Spinal cord (tissue), 10 donors: ENCODE measurements at places on chromosomes 2 and 18. TPM values are rescaled to one million over a fixed set of nuclear protein-coding genes. Genes with fewer than 3 reads are reported as not detected.
A peak's percentile ranks its signal among the peaks of the same experiment; 100 is the strongest.

- no peak for DNase-seq
These were observed 68.7 kb downstream of the MTHFD2 start for GRCh38 chr2:74267068-74267467.

- DNase-seq, result no peak
These were observed 28.2 kb downstream of the SIX2 start for GRCh38 chr2:44980751-44981713.

GRCh38 chr2:238383743-238384380, 42.9 kb upstream of the ASB1 start:
- no peak for DNase-seq

- DNase-seq, result no peak
These were observed 66.8 kb downstream of the UXS1 start for GRCh38 chr2:106127282-106127771.

GRCh38 chr2:215527736-215528135, 91.9 kb upstream of the FN1 start:
- no peak for DNase-seq

- DNase-seq, result no peak
These were observed 132.1 kb upstream of the HAAO start for GRCh38 chr2:42924418-42924886.

GRCh38 chr2:54956111-54956627, 94.1 kb downstream of the RTN4 start:
- DNase-seq, result no peak

DNA sequence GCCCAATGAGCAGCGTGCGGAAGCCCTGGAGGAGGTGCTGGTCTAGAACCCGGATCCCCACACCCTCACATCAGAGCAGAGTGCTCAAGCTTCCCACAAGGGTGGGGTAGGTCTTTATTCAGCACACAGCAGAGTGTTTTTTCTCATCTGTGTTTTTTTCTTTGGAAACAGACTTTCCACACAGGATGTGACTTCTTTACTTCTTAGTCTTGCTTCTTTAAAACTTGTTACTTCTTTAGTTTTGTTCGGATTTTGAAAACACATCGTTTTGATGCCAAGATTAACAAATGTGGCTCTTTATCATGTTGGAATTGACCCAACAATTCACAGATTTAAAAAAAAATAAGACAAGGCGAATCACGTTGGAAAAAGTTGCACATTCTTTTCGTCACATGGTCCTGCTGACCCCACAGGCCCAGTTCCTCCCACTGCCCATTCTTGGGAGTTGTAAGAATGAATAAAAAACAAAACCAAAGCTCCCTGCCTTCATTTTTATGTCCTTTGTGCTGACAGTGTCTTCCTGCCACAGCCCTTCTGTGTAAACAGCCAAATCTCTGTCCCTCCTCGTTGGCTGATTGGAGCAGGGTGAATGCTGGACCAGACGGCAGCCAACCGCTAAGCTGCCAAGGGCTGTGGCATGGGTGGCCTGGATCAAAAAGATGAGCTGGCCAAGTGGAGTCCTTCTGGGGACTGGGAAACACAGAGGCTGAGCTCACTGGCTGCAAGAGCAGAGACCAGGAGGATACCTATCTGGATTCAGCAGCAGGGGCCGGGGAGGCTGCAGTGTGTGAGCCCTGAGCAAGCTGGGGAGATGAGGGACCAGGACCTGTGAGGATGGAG, 81.6 kb downstream of the TWIST2 start:
- no peak for DNase-seq

- DNase-seq, result no peak
These were observed 245.5 kb upstream of the KCNJ3 start for GRCh38 chr2:154452906-154453493.

DNA sequence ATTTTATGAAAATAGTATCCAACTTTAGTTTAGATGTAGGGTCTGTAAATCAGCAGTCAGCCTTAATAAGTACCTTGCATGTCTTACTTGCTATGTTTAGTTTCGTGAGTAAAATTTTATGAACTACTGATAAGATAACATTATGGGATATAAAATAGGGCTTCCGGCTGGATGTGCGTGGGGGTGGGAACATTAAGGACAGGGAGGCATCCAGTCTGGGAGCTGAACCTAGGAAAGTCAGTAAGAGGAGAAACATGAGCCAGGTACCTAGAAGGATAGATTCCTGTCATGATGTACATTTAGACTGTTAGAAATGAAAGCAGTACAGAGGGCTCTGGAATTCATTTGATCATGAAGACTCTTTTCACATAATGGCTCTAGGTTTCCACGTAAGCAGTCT, 12.7 kb upstream of the KCNJ13 start:
- no peak for DNase-seq

DNA sequence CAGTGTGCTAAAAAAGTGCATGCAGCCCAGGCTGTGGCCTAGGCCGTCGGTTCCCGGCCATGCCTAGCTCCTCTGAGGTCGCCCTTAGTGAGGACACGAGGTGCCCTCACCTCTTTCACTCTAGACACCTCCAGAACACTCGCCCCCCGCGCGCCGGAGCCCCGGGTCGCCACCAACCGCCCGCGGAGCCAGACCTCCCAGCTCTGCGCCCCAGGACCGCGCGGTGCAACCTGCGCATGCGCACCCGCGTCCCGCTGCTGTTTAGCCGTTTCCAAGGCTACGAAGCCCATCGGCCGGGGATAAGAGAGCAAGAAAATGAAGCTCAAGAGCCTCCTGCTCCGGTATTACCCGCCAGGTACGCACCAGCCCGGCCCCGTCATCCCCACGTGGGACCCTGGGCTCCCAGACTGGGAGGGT, at the start of gene DAW1:
Gene DAW1 (plus strand): TSS at position 257 of the 417 bp plus-strand sequence. CDS start 59 bp downstream, at position 316.
- DNase-seq, result peak; percentile 96

- DNase-seq, result no peak
These were observed 31.7 kb downstream of the NGEF start for GRCh38 chr2:232981356-232981755.

- DNase-seq, result no peak
These were observed 260.9 kb upstream of the ATP5MC3 start for GRCh38 chr2:175442441-175442840.

DNA sequence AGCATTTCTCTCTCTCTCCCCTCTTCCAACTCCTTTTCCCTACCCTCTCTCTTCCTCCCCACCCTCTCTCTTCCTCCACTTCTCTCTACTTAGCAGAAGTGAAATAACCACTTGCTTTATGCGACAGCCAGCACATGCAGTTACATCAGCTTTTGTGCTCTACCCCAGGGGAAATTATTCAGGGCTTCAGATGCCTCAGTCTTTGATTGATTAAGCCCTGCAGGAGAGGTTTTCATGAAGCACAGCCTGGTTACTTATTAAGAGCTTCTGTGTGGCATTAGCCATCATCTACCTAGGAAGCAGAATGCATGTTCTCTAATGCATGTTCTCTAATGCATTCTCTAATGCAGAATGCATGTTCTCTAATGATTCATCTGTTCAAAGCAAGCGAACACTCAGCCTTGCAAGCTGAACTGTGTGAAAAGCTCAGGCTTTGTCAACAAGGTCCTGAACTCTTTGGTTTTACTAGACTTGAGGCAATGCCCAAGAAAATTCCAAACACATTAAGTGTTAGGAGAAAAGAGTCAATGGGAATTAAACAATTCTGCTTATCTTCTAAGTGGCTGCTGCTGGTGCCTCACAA, 56.1 kb downstream of the LHCGR start:
- no peak for DNase-seq

DNA sequence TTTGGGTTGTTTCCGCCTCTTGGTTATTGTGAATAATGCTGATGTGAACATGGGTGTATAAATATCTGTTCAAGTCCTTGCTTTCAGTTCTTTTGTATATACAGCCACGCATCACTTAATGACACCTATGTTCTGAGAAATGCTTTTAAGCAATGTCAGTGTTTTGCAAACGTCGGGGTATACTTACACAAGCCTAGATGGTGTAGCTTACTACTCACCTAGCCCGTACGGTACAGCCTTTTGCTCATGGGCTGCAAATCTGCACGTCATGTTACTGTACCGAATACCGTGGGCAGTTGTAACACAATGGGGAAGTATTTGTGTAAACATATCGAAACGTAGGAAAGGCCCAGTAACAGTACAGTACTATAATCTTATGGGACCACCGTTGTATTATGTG, 12.4 kb downstream of the RALB start:
- no peak for DNase-seq

- DNase-seq, result no peak
These were observed 52.9 kb downstream of the CRACDL start for GRCh38 chr2:98882971-98883779.

KCNE4 gene
- total RNA-seq, result 23.8 TPM

MC4R gene
- total RNA-seq, result 1.3 TPM

DARS1 gene
- 93.7 TPM for total RNA-seq

B3GNT7 gene
- total RNA-seq, result 5.9 TPM

TIMM21 gene
- total RNA-seq, result 36.4 TPM

TXNDC2 gene
- not detected for total RNA-seq

CHRND gene
- total RNA-seq, result 0.10 TPM

SERPINB7 gene
- not detected for total RNA-seq
